Sigmoid colon (tissue), 7 donors: ENCODE measurements at places on chromosomes 7 and 10.
A peak's percentile ranks its signal among the peaks of the same experiment; 100 is the strongest.

DNA sequence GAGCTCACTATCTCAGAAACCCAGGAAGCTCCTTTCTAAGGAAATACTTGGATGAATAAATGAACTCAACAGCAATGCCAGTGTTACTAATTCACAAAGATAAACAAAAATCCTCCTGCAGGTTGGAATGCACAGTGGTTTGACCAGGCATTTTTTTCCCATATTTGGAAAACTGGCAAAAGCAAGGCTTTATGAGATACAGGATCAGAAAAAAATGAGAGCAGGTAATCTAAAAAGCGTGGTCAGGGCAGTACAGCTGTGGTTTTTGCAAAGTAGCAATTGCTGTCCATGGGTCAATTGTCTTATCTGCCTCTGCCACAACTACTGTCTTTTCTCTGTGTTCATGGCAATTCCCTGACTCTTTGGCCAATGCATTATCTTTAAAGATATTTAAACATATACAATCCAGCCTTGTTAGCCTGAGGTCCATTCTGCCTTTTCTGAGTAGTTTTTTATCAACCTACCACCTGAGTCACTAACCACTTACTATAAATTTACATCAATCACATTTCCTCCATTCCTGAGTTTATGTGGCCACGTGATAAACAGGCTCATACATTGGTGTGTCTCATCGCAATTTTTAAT lies 564.5 kb upstream of the IGFBP3 start:
- no peak for DNase-seq

- no peak for DNase-seq
Measured at GRCh38 chr10:73841526-73842285, 30.3 kb upstream of the NDST2 start.

- DNase-seq: peak; percentile 70
Measured at GRCh38 chr7:30252885-30253795, 31.3 kb upstream of the ZNRF2 start.

GRCh38 chr7:24942226-24942625 lies 37.8 kb downstream of the OSBPL3 start:
- DNase-seq: no peak

GRCh38 chr7:113207441-113207840 lies 89.1 kb upstream of the SMIM30 start:
- DNase-seq: no peak

- no peak for DNase-seq
Measured at GRCh38 chr7:8592167-8592566, 158.8 kb downstream of the NXPH1 start.
